Left ventricle myocardium inferior (tissue), 1 donor: ENCODE measurements at places on chromosomes 4 and X. TPM values are rescaled to one million over a fixed set of nuclear protein-coding genes. Genes with fewer than 3 reads are reported as not detected.

MAOB gene
- 157 TPM for total RNA-seq

STK32B gene
- total RNA-seq: 0.55 TPM

ESX1 gene
- total RNA-seq: not detected

NXF2B gene
- not detected for total RNA-seq

GRIA2 gene
- not detected for total RNA-seq

PGAM4 gene
- total RNA-seq: not detected

PRKG2 gene
- total RNA-seq: 0.74 TPM

IL3RA gene
- total RNA-seq: 6.9 TPM

GPR82 gene
- 0.19 TPM for total RNA-seq

PDLIM5 gene
- 982 TPM for total RNA-seq

DNA sequence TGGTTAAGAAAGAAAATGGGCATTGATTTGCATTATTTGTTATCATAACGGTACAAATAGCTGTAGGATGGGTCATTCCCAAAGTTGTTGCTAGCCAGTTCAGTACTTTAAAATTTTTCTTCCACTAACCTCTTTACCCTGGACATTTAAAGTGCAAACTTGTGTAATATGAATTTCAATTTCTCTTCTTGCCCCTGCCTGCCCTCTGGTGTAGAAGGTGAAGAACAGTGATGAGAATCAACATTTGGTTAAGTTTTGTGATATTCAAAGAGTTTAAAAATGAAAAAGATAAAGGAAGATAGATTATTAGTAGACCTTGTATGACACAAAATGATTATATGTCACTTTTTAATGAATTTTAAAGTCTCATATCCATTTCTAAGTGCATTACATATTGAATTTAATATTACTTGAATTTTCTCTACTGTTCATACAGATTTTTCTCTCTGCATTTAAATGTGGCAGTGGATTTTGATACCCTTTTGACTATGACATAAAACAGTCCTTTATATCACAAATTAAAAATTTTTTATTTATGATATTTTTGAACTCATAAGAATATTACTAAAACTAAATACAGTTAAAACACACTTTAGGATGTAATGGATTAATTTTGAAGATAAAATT lies 337.7 kb downstream of the BMPR1B start:
- DNase-seq: no peak

DNA sequence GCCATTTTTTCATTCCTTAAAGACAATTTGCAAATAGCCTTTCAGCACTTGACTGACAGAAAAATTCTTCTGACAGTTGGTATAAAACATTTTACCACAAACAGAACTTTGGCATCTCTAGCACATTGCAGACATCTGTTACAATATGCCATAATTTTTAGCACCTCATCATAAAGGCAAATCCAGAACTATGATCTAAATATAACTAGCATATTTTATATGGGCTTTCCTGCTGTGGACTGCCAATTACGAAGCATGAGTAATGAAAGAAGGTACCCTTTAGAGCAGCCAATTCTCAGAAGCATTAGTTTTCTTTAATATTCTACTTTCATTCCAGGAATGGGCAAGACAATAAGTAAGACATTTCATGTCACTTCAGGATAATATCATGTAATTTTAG lies 647.4 kb upstream of the GALNT7 start:
- no peak for DNase-seq

DNA sequence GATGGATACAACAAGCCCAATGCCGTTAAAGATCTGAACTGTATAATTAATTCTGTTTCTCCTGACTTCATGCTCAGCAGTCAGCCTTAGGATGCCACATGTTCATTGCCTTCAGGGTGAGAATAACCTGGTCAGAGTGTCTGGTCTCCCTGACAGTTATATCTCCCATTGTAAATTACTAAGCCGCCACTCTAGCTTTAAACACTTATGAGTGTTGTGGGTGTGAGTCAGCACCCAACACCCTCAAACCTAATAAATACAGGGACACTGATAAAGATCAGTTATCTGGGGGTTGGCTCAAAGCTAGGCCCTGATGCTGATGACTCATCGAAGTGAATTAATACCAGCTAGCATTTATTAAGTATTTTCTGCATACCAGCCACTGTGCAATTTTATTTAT lies 64.9 kb upstream of the DYNLT3 start:
- DNase-seq: no peak

DNA sequence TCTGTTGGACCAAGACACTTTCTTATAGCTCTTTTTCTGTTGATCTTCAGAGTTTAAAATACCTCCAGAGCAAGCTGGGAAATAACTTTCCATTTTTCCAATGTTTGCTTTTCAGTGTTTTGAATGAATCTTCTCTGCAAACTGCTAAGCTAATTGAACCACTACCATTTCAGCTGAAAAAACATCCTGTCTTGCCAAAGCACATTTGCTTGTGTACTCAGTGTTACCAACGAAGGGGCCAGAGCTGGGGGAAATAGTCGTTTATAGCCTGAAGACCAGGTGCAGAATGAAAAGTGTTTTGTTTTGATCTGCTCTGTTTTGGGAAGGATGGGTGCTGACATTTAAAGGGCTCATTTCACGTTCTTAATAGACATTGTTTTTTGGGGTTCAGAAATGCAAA lies 88.4 kb upstream of the CLNK start:
- DNase-seq: no peak

DNA sequence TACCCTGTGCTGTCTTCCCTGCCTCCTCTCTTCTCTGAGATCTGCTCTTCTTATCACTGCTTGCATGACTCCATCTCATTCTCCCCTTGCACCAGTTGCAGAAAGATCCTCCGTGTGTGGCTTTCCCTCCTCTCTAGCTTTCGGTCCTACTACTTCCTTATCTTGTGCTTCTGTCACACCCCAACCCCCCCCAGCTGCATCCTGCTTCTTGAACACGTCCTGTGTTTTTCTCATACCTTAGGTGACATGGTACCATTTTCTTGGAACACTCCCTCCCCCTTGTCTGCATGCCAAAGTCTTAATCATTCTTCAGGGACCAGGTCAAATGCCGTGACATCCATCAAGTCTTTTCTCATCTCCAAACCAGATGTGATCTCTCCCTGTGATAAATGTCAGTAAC lies 46.4 kb downstream of the FHL1 start:
- no peak for DNase-seq

DNA sequence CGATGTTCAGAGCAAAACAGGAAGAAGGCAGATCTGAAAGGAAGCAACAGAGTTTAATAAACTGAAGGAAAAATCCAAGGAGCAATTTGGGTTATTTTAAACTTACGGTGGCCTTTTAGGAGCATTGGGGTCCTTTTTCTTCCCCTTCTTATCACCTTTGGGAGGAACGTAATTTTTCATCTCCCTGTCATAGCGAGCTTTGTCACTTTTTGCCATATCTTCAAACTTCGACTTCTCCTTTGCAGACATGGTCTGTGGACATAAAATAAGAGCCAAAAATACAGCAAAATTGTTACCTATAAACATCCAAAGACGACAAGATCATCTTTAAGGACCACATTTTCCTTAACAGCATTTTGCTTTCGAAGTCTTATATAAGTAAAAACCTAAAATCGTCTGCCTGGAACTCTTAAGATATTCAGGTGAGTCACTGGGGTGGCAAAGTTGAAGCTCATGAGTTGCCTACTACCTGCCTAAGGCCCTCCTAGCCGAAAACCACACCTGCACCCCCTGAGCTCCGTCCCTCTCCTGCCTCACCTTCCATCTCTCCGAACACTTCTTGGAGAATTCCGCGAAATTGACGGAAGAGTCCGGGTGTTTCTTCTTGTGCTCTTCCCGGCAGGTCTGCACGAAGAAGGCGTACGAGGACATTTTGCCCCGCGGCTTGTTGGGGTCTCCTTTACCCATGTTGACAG lies 1.0 kb downstream of the HMGB2 start:
- DNase-seq: no peak

DNA sequence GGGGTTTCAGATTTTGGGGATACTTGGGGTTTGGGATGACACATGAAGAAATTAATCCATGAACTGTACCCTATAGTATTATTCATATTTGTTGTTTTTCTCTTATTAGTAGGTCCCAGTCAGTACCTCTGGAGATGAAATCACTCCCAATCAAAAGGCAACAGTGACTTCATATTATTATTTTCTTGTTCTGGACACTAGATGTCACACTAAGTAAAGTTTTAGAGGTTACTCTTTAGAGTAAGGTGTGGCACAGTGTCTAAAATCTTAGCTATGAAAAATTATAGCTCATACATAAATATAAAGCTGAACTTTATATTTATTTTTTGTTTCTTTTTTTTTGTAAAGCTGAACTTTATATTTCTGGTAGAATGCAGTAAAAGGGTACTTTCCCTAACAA lies 35.1 kb downstream of the FAM114A1 start:
- DNase-seq: no peak

GRCh38 chrX:97828471-97828870 lies 944.8 kb downstream of the RPA4 start:
- no peak for DNase-seq

- peak; percentile 17 for DNase-seq
Observed at GRCh38 chr4:149795256-149795655, 20.4 kb downstream of the IQCM start.

GRCh38 chr4:139048026-139048425 lies 32.4 kb downstream of the NOCT start:
- DNase-seq: no peak

- DNase-seq: no peak
Observed at GRCh38 chr4:53899586-53900270, 164.7 kb downstream of the CHIC2 start.

DNA sequence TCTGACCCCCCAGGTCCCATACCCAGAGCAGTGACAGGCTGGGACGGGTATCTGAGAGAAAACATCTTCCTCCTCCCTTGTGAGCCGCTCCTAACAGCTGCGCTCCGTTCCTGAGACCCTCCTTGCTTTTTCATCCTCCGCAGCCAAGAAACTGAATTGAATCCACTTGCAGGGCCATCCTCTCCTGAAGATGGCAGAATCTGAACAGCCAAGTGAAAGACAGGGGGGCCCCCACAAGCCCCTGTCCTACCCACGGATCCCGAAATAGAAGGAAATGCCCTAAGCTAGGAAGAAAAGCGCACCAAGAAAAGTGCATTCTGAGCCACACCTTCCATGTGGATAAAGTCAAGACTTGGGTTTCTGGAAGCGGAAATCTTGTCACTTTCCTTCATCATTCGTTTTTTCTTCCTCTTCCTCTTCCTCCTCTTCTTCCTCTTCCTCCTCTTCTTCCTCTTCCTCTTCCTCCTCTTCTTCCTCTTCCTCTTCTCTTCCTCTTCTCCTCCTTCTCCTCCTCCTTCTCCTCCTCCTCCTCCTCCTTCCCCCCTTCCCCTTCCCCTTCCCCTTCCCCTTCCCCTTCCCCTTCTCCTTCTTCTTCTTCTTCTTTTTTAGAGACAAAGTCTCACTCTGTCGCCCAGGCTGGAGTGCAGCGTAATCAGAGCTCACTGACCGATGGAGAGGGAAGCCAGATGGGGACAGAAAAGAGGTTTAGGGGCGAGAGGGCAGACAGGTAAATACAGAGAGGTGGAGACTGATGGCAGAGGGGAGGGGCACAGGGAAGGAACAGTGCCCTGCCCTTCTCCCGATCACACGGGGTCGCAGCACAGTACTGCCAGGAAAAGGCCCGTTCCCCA lies 86.0 kb upstream of the WWC2 start:
- no peak for DNase-seq

DNA sequence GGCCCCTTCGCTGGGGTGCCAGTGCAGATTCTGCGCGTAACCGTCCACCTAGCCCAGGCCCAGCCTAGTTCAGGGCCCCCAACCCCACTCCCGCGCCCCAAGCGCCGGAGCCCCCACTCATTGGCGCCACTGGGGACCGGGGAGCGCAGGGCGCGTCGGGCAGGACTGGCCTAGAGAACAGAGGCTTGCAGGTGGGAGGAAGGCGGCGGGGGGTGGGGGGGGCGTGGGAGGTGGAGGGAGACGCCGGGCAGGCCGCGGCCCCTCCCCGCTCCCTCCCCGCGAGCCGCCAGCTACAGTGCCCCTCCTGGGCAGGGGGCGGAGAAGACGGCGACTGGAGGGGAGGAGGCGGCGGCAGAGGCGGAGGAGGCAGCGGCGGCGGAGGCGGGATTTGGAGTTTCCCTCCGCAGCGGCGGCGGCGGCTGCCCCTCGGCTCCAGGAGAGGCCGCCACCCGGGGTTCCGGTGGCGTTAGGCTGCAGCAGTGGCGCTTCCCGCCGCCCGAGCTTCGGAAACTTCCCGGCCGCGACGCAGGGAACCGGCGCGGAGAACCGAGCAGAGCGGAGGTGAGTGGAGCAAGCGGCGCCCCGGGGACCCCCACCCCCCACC lies 4.8 kb upstream of the DUSP9 start:
- DNase-seq: no peak

GRCh38 chrX:70128071-70128470 lies 5.2 kb upstream of the IGBP1 start:
- DNase-seq: no peak

DNA sequence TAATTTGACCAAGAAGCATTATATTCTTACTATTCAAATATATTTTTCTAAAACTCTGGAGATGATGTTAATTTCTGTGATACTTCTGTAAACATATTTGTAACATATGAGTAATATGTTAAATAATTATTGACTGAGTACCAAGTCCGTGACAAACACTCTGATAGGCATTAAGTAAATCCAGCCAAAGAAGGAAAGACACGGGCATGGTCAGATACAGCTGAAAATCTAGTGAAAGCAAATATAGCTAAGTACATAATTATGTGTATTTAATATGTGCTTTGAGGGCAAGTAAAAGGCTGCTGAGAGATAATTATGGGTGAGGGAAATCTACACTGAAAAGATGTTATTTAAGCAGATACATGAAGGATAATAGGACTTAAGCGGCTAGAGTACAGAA lies 1263.6 kb upstream of the ADGRL3 start:
- no peak for DNase-seq
